ENCODE measurements at places on chromosomes 11 and 22. TPM values are rescaled to one million over a fixed set of nuclear protein-coding genes. Genes with fewer than 3 reads are reported as not detected.
A peak's percentile ranks its signal among the peaks of the same experiment; 100 is the strongest.

DNA sequence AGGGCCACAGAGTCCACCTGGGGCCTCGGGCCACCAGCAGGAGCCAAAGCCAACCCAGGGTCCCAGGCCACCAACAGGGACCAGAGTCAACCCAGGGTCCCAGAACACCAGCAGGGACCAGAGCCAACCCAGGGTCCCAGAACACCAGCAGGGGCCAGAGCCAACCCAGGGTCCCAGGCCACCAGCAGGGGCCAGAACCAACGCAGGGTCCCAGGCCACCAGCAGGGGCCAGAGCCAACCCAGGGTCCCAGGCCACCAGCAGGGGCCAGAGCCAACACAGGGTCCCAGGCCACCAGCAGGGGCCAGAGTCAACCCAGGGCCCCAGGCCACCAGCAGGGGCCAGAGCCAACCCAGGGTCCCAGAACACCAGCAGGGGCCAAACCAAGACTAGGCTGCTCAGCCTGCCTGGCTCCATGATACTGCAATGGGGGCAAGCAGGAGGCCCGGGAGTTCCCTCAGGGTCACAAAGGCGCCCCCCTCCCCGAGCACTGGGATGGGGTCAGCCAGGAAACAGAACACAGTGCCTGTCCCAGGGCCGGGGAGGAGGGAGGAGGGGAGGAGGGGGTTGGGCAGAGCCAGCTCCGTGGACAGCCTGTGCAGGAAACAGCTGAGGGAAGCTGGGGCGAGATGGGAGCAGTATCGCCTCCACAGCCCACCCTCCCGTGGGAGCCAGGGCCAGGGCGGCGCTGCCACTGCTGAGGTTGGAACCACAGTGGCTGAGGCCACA lies 62.0 kb upstream of the PRR5 start:
- DNase-seq, result no peak

DNA sequence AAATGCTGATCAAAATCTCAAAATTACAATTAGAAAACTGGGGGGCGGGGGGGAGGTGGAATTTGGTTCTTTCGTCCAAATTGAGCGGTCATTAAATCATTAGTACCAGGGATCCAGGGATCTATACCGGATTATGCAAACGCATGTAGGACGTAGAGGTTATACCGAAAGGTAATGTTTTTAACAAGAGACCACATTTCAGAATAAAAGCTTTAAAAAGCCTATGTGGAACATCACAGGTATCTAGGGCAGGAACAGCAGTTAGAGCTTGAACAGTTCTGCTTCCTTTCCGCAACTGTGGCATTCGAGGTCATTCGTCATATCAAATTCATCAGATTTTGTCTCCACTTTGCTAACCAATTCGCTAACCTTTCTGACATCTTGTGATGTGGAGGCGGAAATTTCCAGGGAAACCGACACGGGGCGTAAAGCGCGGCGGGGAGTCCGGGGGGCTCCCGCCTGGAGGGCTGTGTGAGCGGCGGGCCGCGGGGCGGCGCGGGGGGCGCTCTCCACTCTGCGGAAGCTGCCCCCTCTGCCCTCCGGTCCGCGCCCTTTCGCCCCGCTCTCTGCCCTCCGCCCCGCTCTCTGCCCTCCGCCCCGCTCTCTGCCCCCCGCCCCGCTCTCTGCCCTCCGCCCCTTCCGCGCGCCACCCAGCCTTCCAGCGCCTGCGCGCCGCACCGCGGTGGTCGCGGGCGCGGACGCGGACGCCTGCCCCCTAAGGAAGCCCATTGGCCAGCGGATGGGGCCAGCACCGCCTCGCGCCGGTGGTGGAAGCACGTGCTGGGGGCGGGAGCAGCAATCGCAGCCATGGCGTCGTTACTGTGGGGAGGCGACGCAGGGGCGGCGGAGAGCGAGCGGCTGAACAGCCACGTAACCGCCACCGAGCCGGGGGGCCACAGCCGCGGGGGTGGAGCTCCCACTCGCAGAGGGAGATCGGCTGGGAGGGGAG lies at the start of gene DDX25:
TSS of gene DDX25 (plus strand) at position 798 of the 949 bp plus-strand sequence. CDS start at position 808, 10 bp downstream.
- DNase-seq, result no peak

DNA sequence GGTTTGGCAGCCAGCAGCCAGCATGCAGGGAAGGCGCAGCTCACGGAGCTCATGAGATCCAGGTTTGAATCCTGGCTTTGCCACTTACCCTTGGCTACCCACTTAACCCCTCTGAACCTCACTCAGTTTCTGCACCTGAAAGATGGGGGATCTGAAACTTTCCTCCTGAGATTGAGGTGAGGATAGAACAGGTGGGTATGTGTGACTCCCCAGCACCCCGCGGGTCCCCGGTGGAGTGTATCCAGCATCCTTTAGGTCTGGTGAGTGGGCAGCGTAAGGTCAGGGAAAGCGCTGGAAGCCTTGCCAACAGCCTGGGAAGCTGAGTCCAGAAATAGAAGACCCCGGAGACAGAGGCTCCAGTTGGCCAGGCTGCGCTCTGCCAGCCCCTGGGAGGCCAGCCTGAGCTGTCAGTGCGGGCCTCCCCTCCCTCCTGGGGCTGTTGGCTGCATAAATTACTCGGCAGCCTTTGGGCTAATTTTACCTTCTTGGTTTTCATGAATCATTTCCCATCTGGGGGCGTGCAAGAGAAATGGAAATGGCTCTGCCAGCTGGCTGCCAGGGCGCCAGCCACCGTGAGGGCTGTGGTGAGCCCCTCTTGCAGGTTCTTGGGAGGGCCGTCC lies 17.6 kb downstream of the PRDM11 start:
- DNase-seq, result no peak

DNA sequence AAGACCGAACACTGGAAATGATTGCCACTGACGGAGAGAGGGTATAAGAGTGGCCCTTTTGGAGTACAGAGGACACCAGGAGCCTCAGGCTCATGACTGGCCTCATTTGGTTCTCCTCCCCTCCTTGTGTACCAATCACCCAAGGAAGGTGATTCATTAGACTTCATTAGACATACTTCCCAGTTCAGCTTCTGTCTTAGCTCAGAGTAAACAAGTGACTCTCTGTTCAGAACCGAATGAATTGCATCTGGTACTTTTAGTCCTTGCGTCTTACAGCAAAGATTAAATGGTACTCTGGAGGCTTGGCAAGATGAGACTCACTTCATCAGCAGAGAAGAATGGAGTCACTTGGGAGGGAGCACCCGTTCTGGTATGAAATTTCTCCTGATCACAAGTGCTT lies 75.2 kb downstream of the ZNRF3 start:
- DNase-seq, result no peak

DNA sequence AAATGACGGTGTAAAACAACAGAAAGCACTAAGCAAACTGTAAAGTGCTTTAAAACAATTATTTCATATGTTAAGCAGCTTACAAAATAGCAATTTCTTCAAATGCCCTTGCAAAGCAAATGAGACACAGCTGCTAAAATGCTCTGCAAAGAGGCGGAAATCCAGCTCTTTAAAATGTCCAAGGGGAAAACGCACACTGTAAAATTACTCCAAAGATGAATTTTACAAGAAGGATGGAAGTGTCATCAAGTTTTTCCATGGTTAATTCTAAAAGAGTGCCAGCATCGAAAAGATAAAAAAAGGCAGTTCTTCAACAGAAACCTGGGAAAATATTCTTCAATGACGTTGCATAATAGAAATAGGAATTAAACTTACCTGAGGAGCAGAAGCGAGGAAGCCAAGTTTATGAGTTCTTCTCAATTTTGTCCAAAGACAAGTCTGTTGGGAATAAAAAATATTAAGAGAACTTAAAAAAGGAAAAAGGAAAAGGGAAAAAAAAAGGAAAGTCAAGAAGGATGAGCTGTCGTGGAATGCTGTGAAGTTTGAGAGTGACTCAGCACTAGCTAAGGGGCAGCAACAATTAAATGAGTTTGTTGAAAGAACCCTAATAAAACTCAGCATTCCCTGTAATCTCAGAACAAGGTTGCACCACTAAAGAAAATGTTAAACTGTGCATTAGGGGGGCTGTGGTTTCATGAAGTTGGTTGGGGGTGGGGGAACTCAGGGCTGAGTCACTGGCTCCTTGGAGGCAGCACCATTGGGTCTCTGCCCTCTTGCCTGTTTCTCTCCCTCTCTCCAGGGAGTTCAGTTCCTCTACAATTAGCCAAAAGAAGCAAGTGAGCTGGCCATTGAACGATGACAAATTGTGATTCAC lies 64.2 kb upstream of the BLID start:
- no peak for DNase-seq

GRCh38 chr11:36565031-36565610 lies 2.7 kb upstream of the RAG1 start:
- no peak for DNase-seq

- no peak for DNase-seq
These were observed 528 bp downstream of the FAT3 start for GRCh38 chr11:92225125-92225567.

- no peak for DNase-seq
These were observed 471 bp upstream of the CEP126 start for GRCh38 chr11:101914341-101914737.

GRCh38 chr11:13674799-13675509 lies 6.5 kb downstream of the FAR1 start:
- DNase-seq, result no peak

- DNase-seq, result peak; percentile 64
These were observed 14.9 kb downstream of the PPM1F start for GRCh38 chr22:21937821-21938070.

DNA sequence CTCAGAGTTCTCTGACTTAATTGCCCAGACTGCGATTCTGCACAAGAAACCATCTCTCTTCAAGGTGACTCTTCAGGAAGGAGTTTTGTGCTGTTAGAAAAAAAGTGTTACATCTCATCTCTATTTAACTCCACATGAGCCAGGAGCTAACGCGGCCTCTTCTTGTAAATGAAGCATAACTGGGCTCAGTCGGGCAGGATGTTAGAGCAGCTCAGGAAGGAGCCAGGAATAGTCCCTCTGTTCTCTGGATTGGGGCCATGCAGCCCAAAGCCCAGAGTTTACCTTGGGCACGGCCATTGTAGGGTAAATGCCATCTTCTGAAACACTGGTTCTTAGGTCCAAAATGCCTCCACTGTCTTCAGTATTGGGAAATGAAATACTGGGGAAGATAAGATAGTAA lies 760.6 kb downstream of the OPCML start:
- no peak for DNase-seq

DNA sequence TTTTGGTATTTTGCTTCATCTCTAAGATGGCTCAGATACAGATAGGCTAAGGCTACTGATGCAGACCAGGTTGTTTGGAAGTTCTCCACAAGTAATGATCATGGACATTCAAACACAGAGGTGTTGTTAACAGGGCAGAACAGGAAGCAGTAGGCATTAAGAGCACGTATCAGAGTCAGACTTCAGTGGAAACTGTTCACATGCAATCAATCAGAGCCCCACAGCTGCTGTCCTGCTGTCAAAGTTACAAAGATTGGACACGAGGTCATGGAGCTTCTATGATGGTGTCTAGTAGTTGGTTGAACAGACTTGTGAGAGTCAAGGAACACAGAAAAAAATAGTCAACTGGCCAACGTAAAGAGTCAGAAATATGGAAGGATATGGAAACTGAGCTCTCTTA lies 19.8 kb downstream of the OR10D3 start:
- no peak for DNase-seq

DNA sequence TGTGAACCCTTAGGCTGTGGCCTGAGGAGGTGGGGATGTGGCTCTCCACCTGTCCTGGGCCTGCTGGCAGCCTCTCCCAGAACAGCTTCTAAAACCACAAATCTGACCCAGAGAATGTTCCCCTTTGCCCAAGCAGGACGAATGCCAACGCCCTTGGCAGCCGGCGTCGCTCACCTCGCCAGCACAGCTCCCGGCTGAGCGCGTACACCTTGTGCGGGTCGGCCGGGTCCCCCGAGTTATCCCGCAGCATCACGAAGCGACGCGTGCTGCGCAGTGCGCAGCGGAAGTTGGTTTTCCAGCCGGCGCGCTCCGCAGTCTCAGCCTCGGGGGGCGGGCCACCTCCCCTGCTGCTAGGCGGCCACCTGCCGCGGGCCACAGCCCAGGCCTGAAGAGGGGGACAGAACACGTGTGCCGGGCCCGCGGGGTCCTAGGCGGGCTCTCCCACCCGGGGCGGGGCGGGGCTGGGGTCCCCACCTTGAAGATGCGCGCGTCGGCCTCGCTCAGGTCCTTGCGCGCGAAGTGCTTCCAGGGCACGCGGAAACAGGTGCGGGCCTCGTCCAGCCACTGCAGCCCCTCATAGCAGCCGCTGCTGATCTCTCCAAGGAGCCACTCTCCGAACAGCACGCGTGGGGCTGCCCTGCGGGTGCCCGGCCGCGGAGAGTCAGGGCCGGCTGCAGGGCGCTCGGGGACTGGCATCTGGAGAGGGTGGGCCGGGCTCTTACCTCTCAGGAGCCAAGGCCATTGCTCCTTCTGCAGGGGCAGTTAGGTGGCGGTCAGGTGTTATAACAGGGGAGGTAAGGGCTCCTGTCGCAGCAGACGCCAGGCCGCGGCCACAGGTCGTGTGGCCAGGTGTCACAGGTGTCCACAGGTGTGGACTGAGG lies 887 bp downstream of the IRF7 start:
- peak; percentile 52 for DNase-seq

DNA sequence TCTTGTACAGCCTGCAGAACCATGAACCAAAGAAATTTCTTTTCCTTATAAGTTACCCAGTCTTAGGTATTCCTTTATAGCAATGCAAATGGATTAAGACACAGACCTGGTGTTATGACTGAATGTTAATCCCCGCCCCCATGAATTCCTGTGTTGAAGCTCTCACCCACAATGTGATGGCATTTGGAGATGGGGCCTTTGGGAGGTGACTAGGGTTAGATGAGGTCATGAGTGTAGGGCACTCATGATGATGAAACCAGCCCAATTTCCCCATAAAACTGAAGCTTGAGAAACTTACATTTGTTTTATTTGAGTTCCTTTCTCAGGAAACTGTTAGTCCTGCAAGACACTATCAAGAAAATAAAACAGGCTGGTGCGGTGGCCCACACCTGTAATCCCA lies 115.8 kb upstream of the THY1 start:
- DNase-seq, result no peak

The MRPL49 gene
- total RNA-seq, result 32.1 TPM

The CASP1 gene
- 11.8 TPM for total RNA-seq

The RNF215 gene
- 4.9 TPM for total RNA-seq

The FGF3 gene
- not detected for total RNA-seq

The CTSF gene
- total RNA-seq, result 48.6 TPM

The LGALS1 gene
- total RNA-seq, result 843 TPM

The OR51B4 gene
- total RNA-seq, result not detected

The CRYAB gene
- total RNA-seq, result 6,704 TPM

The FXYD2 gene
- total RNA-seq, result 1.3 TPM

The HTR3A gene
- total RNA-seq, result not detected

The MICAL3 gene
- total RNA-seq, result 92.5 TPM

The NAALADL1 gene
- 4.8 TPM for total RNA-seq

The OR5P2 gene
- not detected for total RNA-seq

The TMEM225 gene
- total RNA-seq, result not detected

The SERPING1 gene
- 94.6 TPM for total RNA-seq

The HEPACAM gene
- total RNA-seq, result not detected

The EFCAB6 gene
- total RNA-seq, result 1.8 TPM
